ENCODE measurements at places on chromosomes 12 and 14.

- DNase-seq, result no peak
Observed at GRCh38 chr14:55327179-55327578, 56.0 kb downstream of the FBXO34 start.

DNA sequence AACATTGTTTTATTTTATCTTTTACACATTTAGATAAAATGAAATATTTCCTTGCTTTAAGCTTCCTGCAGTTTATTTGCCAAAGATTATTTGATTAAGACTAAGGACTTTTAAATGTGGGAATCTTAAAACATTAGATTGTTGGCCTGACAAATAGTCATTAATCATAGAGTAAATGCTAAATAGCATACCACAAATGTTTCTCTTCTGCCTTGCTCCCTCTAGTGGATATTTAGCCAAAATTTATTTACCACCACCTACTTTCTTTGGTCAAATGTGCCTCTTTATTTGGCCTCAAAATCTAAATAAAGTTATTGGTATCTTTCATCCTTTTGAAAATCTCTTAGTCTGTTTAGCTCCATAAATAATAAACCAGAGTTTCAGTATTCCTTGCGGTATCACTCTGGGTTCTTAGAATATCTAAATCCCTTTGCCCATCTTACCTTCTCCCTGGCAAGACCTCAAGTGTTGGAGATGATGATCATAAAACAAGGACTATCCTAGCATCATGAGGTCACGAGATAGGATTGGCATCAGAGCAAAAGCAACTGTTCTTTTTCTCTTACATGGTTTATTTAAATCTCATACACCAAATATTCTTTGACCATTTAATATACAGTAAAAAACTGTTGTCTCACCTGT is 150.6 kb upstream of the AEBP2 start:
- peak; percentile 6 for DNase-seq

DNA sequence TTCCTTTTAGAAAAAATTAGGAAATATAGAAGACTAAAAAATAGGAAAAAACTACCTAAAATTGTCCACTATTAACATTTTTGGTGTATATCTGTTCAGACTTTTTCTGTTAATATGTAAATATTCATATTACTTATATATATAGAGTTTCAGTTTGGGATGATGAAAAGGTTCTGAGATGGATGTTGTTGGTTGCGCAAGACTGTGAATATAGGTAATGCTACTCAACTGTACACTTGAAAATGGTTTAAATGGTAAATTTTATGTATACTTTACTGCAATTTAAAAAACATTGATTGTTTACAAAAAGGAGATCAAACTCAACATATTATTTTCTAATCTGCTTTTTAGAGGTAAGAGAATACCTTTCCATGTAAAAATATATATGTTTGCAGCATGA is 200.9 kb downstream of the RAD51B start:
- no peak for DNase-seq

GRCh38 chr14:64612971-64613666 is 63.4 kb downstream of the PPP1R36 start:
- no peak for DNase-seq

- no peak for DNase-seq
Observed at GRCh38 chr14:52146504-52146903, 77.6 kb upstream of the NID2 start.

DNA sequence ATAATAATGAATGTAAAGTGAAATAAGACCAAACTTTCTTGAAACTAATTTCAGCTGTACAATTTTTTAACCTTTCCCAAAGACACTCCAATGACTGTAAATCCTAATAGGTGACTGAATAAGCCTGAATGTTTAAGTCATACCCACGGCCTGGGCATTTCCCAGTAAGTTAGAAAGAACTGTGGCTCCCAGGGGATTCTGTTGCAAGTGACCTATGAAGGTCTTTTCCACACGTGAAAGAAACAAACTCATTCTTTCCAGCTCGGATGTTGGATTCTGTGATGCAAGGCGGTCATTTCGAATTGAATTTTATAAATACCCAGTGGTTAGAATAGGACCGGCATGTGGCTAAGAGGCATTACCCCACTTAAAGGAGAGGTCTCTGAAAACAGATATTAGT is 1134.4 kb downstream of the GALC start:
- DNase-seq, result no peak

DNA sequence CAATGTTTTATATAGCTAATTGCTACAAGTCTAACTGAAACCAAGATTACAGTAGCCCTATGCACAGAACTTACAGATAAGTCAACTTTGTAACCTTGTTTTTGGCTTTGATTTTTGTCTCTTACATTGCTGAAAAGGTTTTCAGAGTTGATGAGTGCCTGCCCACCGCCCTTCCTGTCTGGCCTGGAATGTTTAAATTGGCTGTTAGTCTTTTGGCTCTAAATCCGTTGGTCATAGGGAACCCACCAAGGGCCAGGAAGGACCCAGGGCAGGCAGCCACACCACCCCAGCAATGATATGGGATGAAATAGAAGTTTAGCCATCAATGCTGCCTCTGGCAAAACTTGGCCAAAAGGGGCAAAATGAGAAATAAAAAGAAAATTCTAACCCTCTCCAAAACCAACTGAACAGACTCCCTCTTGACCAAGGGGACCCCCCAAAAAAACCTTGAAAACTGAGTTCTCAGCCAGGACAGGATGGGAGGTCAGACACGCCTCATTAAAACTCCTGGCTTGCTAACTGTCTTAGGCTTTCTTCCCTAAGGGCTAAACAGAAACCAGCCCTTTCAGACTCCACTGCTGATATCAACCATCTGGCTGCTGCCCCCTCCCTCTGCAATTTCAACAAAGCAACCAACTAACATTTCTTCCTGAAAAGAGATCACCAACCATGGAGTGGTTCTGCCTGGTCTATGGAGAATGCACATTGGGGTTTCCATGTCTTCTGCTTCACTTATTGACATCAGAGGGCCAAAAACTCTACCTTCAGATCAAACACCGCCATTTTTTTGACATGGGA is 242.1 kb upstream of the NOS1 start:
- DNase-seq, result no peak

GRCh38 chr14:94332063-94332583 is 9.0 kb upstream of the SERPINA6 start:
- DNase-seq, result no peak

- no peak for DNase-seq
Observed at GRCh38 chr14:54788701-54789100, 113.9 kb downstream of the GCH1 start.

DNA sequence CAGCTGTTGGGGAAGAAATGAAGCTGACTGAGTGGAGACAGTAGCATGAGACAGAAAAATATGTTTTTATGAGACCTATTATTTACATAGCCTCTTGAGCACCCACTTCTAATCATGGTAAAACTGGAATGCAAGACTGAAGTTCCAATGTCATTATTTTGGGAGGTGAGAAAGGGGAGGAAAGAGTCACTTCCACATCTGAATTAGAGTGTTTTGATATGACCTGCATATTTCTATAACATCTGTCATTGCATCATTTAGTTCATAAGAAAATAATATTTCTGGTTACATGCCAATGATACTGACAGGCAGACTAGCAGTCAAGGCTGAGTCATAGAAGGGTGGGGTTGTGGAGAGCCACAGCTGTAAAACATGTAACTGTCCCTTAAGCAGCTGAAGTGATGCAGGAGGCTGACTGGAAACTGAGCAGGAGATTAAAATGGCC is 26.7 kb downstream of the NTN4 start:
- peak; percentile 79 for DNase-seq

DNA sequence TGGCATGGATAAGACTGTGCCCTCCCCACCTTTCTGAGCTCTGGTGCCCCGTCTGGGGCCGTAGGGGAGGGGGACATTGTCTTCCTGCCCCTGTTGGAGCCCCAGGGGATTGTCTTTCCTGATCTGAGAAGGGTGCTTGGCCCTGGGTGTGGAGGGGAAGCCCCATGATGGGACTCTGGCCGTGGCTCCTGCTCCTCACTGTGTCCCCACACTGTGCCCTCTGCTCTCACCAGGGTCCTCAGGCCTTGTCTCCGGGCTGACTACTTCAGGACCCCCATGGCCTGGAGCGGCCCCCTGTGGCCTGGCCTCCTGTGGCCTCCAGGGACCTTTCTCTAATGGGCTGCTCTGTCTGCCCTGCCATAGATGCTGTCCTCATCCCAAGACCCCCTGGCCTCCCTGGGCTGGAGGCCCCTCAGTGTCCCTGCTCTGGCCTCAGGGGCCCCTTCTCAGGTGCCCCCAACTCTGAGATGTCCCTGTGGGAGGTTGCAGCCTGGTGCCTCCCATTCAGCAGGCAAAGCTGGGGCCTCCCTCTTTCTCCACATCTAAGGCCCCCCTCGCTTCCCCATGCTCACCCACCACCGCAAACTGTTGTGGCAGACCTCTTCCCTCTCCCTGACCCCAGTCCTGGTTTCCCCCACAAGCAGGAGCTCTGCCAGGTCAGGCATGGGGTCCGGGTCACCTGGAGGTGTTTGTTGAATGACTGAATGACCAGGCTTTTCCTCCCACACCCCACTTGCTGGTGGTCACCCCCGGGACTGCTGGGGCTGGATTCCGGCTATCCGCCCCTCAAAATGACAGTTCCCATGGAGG is 4.0 kb downstream of the KIF26A start:
- no peak for DNase-seq

DNA sequence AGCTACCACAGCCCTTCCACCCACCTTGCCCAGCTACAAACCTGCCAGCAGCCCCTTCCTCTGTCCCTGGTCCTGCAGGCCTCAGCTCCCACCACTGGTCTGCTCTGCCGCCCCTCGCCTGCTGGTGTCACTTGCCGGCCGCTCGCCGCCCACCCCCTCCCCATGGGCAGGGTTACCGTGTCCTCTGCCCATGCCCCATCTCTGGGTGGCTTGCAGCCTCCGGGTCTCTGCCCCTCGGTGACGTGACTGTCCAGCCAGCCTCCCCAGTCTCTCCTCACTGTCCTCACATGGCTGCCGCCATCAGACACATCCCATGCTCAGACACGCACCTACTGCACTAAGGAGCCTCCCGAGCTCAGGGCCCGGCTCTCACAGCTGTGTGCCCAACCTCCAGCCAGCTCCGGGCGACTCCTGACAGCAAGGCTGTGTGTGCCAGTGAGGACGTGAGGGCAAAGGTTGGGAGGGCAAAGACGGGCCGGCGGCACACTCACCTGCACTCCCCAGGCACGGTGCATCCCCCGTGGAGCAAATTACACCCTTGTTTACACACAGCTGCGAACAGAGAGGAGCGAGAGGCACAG is 13.4 kb downstream of the JAG2 start:
- DNase-seq, result no peak

DNA sequence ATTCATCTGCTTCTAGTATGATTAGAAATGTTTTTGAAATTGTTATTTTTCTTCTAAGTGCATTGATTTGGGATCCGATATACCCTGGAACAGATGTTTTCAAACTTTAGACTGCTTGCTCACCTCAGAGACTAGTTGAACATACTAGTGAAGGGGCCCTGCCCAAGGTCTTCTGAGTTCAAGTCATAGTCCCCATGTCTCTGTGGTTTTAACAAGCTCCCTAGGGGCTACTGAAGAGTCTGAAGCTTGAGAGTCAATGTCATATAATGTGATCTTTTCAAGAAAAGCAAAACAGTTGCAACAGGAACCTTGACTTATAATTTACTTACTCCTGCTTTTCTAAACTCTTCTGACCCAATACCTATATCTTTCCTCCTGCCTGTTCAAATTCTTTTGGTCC is 7.5 kb upstream of the UBE2N start:
- DNase-seq, result no peak

DNA sequence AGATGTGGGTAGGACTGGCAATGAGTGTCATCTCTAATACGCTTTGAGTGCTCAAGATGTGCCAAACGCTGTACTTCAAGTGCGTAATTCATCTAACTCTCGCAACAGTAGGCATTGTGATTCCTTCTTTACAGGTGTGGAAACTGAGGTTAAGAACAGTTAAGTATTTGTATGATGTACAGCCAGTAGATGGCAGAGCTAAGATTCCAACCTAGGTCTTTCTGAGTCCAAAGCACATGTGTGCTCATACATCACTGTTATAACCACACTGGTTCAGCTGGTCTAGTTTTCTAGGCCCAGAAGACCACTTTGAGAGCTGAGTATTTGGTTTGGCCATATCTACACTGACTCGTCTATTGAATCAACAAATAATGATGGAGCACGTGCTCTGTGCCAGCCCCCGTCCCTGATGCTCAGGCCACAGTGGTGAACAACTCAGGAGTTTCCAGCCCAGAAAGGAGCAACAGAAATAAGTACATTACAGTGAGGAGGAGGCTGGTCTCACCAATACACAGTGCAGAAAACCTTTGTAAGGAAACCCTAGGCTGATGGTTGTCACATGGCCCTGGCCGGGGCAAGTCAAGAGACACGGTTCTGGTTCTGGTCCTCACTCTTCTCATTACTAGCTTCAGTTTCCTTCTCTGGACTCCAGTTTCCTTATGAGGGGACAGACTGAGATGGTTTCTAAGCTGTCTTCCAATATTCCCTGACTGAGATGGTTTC is 69.3 kb upstream of the SCN8A start:
- no peak for DNase-seq

GRCh38 chr12:121535150-121536053 is 45.4 kb downstream of the KDM2B start:
- DNase-seq, result no peak

GRCh38 chr12:79690638-79691510 is at the start of gene PAWR:
PAWR (minus strand) TSS chr12:79690964; CDS start chr12:79690244, 720 bp downstream.
- no peak for DNase-seq

GRCh38 chr12:123530668-123531067 is 2.9 kb downstream of the RILPL1 start:
- DNase-seq, result no peak

DNA sequence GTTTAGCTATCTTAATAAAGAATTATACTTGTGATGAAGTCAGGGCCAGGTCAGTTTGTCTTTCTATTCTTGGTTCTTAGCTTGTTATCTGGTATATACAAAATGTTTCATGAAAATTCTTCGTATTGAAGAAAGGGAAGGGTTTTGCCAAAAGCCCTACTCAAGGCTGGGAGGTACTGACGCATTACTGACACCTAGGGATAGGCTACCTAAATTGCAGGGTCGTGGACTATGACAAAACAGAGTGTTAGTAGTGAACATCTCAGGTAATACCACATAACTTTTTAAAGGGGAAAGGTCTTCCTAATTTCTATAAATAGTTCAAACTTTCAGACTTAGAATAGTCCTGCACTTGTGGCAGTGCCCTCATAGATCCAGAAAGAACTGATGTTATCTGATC is 246.3 kb downstream of the RGS6 start:
- DNase-seq, result no peak

- DNase-seq, result no peak
Observed at GRCh38 chr14:33377596-33378390, 439.1 kb downstream of the NPAS3 start.

GRCh38 chr14:55530464-55530863 is 49.5 kb upstream of the KTN1 start:
- no peak for DNase-seq

GRCh38 chr14:106530423-106531107 is 1004.2 kb downstream of the TMEM121 start:
- DNase-seq, result peak; percentile 37

- DNase-seq, result no peak
Observed at GRCh38 chr12:18552829-18553228, 185.0 kb downstream of the PLCZ1 start.

DNA sequence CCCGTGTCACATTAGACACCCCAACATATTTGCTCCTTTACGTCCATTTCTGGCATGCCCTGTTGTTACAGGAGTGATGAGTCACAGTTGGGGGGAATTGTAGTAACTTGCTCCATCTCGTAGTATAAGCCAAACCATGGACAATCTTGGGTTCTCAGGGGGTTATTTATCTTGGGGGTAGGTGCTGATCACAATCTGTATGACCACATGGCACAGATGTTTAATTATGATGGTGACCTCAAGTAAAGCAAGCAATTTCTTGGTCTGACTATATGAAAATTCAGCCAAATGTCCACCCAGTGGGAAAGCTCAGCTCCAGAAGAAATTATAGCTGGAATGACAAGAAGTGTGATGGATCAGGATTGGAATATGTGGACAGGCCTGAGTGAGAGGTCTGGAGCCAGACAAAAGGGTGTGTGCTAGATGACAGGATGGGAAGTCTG is 32.1 kb upstream of the STON2 start:
- no peak for DNase-seq
